ENCODE measurements at places on chromosomes 4 and X. TPM values are rescaled to one million over a fixed set of nuclear protein-coding genes. Genes with fewer than 3 reads are reported as not detected.

Gene ATOH1
- not detected for total RNA-seq

Gene TMSB15B
- total RNA-seq: 7.3 TPM

Gene LIAS
- 35.5 TPM for total RNA-seq

Gene IL1RAPL1
- total RNA-seq: not detected

Gene MAGEA2B
- not detected for total RNA-seq

Gene PCDH7
- total RNA-seq: not detected

Gene KLB
- total RNA-seq: not detected

Gene SAGE1
- total RNA-seq: not detected

GRCh38 chr4:128345650-128346049 is 58.0 kb upstream of the PGRMC2 start:
- no peak for DNase-seq

DNA sequence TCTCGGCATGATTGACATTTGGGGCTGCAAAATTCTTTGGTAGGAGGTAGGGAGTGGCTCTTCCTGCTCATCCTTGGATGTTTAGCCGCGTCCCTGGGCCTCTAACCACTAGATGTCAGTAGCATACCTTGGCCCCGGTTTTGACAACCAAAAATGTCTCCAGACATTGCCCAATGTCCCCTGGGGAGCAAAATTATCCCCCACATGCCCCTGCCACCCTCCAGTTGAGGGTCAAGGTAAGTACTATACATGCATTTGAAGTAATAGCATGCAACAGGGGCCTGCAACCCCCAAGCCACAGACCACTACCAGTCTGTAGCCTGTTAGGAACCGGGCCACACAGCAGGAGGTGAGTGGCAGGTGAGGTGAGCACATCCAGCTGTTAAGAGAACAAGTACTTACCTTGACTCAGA is 17.6 kb upstream of the KIAA1210 start:
- peak; percentile 5 for DNase-seq

DNA sequence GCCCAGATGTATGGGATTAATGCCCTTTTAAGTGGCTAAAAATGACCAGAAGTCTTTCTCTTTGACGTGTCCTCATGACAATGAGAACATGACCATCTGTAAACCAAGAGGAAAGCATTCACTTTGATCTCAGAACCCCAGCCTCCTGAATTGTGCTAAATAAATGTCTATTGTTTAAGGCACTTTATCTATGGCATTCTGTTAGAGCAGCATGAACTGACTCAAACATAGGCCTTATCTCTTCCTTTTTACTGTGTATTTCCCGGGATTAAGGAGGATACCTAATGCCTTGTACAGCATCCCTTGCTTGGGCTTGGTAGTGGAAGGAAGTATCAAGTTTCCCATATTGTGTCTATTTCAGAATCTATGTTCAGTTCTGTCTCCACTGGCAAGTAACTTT is 47.2 kb upstream of the HS3ST1 start:
- DNase-seq: no peak

DNA sequence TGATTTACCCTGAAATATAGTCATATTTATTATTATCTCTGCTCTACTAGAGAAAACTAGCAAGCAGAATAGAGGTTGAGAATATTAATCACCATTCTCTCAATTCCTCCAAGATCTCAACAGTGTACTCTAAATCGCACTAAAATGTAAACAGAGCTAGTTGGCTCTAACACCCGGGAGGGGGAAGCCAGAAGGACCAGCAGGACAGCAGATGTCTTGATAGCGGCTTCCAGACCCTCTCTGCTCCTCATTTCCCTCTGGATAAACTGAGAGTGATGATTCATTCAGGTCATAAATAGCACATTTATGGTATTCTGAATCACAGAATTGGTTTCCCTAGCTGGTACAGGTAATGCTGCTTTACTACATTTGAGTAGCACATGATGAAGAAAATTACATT is 82.5 kb downstream of the TBC1D9 start:
- no peak for DNase-seq

DNA sequence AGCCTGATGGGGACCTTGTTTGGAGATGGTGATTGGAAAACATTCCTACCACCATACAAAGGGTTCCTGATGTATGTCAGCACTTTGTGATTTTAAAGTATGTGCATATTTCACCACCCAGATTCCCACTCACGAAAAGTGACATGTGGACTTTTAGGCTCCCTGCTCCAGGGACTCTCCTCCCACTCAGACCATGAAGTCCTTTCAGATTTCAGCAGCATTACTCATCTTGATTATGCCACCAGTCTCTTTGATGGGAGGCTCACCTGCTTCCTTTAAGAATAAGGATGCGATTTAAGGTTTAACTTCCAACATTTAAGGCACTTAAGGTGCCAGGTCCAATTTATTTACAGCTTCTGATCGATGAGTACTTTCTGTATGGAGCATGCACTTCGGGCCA is 204.4 kb downstream of the PPARGC1A start:
- DNase-seq: no peak

GRCh38 chrX:100685997-100686305 is 42.0 kb downstream of the SRPX2 start:
- no peak for DNase-seq

GRCh38 chrX:68892651-68893050 is 63.8 kb downstream of the EFNB1 start:
- DNase-seq: no peak

DNA sequence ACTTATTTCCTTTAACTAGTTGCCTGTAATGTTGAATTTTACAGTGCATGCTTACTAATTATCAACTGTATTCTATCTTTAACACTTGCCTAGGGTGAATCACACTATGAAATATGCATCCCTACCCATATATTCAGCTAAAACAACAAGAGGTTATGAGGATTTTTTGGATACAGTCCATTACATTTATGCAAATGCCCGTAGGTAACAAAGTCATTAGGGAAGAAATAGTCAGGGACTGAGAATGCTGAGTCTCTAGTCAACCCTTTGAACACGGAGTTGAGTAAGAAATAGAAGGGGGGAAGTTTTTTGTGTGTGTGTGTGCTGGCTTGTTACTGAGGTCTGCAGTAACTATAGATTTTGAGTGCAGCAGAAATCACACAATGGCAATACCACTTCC is 26.1 kb upstream of the CBLL2 start:
- no peak for DNase-seq

- DNase-seq: no peak
Measured at GRCh38 chr4:19983072-19983471, 268.6 kb upstream of the SLIT2 start.

DNA sequence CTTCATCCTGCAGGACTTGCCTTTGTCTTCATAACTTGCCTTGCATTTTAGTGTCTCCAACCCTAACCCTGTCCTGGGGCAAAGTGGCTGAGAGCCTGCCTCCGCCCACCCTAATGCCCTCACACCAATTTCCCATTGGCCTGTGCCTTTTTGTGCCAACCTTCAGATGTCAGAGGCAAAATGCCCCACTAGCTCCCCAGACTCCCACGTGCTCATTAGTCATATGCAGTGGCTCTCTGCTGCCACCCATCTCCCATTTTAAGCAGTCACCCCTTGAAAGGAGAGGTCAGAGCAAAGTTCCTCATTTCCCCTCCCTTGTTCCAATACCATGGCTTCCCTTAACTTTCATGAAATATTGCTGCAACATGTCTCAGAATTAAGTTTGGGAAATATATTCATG is 74.8 kb upstream of the PASD1 start:
- DNase-seq: peak; percentile 35

GRCh38 chrX:119757979-119758730 is at the start of gene SOWAHD:
Gene SOWAHD, plus strand, starts transcription at chrX:119758588. Its CDS starts 80 bp downstream, at chrX:119758668.
- DNase-seq: peak; percentile 32

All from activated CD4-positive, alpha-beta T cell treated with anti-CD3 and anti-CD28 coated beads for 36 hours (primary cell).